NB4 (cell line): ENCODE measurements at places on chromosomes 3 and 15.
A peak's percentile ranks its signal among the peaks of the same experiment; 100 is the strongest.

- DNase-seq, result no peak
Measured at GRCh38 chr3:124456506-124456905, 273.7 kb upstream of the UMPS start.

DNA sequence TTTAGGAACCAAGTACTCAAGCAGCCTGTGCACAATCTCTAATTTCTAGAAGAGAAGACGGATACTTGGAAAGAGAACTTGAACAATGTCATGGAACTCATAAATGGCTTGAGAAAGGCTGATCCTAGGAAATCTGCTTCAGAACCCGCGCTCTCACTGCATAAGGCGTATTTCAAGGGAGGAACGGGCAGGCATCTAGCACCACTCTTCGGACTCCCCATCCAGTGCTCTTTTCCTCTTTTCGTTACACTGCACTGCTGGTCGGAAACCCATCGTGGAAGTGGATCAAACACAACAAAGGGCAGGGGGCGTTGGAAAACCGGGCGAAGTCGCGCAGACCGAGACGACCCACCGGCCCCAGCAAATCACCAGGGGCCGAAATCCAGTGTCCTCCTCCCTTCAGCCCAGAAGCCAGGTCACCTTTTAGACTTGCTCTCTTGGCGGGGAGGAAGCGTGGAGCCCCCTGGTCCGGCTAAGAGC is 539 bp upstream of the TLNRD1 start:
- peak; percentile 46 for DNase-seq

DNA sequence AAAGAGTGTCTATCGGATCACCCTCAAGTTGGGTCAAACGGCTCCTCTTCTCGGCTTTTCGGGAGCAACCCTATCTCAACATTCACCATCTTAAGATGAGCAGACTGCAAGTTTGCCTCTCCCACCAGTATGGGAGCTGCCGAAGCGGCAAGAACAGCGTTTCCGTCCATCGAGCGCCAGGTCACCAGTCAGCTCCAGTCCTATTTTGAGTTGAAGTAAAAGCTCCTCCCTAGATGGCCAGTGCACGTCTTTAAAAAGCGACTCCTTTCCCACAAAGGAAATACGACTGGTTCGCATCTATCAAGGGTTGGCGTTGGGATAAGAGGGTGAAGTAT is 369 bp upstream of the U2SURP start:
- DNase-seq, result no peak

DNA sequence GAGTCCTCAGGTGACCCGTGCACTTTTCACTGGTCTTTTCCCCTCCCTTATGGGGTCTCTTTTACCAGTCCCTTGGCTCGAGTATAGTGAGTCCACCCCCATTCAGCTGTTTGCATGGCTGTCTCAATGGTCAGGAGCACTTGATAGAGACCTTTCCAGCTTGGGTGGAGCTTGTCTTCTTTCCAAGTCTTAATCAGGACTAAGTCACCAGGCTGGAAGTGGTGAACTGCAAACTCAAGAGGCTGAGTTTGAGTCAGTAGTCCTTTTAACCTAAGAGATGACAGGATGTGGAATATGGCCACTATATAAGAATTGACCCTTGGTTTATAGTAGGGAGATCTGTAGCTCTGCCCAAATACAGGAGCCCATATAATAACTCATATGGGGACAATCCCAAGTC is 279.7 kb downstream of the PYDC2 start:
- DNase-seq, result no peak

DNA sequence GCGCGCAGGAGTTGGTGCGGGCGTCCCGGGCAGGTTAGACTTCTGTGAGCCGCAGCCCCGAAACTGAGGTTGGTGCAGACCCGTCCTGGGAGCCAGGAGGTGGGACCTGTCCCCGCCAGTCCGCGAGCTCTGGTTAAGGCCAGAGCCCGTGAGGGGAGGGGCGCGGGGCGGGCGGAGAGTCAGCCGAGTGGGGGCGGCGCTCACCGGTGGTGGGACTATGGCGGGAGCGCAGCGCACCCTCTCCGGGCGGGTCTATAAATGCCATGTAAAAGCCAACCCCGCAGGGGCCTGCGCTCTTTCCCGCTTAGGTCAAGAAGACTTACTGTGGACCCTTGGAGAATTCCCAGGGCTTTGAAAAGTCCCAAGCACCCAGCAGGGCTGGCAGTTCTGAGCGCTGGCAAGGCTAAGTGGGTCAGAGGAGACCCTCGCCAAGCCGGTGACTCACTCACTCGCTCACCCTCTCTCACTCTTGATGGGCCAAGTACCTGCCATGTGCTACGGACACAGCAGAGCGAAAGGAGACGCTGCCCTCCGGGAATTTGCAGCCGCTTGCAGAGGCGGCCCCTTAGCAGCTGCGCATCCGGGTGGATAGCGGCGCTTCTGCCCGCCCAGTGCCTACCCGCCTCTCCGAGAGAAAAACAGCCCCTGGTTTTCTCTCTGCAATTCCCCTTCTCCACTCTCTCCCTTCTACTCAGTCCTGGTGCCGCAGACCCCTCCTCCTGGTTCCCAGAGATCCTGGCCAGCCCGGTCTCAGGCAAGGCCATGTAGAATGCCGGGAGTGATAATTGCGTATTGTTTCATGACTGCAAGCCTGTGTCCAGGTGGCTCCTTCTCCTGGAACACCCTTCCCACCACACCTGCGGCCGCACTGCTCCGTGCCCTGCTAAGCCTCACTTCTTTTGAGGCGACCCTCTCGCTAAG is at the start of gene ALDH1L1:
ALDH1L1 (minus strand) TSS at position 110 of the 921 bp plus-strand sequence. CDS start 19,607 bp downstream, outside the sequence.
- DNase-seq, result peak; percentile 24

GRCh38 chr3:180626844-180627243 is 24.9 kb downstream of the TTC14 start:
- DNase-seq, result no peak

GRCh38 chr3:66567077-66567476 is 66.3 kb upstream of the LRIG1 start:
- DNase-seq, result no peak
